ENCODE measurements at places on chromosomes 1 and 21.

GRCh38 chr1:84073266-84073665, 70.8 kb upstream of the PRKACB start:
- DNase-seq: no peak

GRCh38 chr1:109901524-109902145, 9.0 kb upstream of the CSF1 start:
- DNase-seq: no peak

DNA sequence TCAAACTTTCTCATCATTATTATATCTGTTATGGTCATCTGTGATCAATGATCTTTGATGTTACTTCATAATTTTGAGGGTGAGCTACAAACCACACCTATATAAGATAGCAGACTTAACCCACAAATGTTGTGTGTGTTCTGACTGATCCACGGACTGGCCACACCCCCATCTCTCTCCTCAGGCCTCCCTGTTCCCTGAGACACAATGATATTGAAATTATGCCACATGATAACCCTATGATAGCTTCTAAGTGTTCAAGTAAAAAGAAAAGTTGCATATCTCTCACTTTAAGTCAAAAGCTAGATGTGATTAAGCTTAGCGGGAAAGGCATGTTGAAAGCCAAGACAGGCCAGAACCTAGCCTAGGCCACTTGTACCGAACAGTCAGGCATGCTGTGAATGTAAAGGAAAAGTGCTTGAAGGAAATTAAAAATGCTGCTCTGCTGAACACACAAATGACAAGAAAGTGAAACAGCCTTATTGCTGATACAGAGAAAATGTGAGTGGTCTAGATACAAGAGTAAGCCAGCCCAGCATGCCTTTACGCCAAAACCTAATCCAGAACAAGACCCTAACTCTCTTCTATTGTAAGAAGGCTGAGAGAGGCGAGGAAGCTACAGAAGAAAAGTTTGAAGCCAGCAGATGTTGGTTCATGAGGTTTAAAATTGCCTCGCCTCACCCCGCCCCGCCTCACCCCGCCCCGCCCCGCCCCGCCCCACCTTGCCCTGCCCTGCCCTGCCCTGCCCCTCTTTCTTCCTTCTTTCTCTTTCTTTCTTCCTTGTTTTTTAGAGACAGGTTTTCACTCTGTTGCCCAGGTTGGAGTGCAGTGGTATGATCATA, 16.5 kb downstream of the CTSS start:
- no peak for DNase-seq

- DNase-seq: no peak
Observed at GRCh38 chr1:114076308-114076707, 77.4 kb downstream of the SYT6 start.

- peak; percentile 87 for DNase-seq
Observed at GRCh38 chr1:23809751-23810171, 9.2 kb upstream of the GALE start.

GRCh38 chr1:25811384-25812082, 8.2 kb upstream of the MTFR1L start:
- DNase-seq: no peak

GRCh38 chr1:229229721-229230139, 41.2 kb upstream of the RAB4A start:
- no peak for DNase-seq

GRCh38 chr1:33007190-33008050, 29.3 kb downstream of the AK2 start:
- DNase-seq: peak; percentile 38

Data from CD4-positive, alpha-beta T cell treated with Interleukin-12 subunit alpha and Interleukin-12 subunit beta, for 1 hour (primary cell).